Hindlimb muscle (tissue), 1 donor: ENCODE measurements at places on chromosomes 1 and 21. TPM values are rescaled to one million over a fixed set of nuclear protein-coding genes. Genes with fewer than 3 reads are reported as not detected.

Gene IVL
- 0.36 TPM for polyA plus RNA-seq

DNA sequence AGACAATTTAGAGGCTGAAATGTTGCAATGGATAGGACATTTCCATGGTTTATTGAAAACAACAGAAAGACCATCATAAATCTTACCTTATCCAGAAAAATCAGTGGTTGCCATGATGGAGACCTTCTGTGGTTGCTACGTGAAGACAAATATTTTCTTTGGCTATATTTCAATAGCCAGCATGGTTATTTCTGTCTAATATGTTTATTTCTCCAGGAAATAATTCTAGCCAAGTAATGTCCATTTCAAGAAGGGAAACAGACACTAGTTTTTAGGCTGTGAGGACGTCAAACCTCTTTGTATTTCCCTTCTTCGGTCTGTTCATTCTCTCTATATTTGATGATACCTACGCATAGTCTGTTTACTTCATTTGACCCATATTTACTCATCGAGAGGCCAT lies 49.2 kb upstream of the NFASC start:
- no peak for DNase-seq

GRCh38 chr1:46394108-46394871 lies at the start of gene FAAH:
TSS of gene FAAH (plus strand) at chr1:46394317. CDS start at chr1:46394349, 32 bp downstream.
- DNase-seq: peak; percentile 67

DNA sequence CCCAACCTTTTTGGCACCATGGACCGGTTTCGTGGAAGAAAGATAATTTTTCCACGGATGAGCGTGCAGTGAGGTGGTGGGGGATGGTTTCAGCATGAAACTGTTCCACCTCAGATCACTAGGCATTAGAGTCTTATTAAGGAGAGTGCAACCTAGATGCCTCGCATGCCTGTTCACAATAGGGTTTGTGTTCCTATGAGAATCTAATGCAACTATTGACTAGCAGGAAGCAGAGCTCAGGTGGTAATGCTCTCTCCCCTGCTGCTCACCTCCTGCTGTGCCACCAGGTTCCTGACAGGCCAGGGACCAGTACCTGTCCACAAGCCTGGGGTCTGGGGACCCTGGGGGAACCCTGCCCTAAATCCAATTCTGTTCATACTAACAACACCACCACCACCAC lies 377.8 kb downstream of the OLFM3 start:
- no peak for DNase-seq

Gene CBR3
- 2.1 TPM for polyA plus RNA-seq

Gene COL16A1
- 121 TPM for polyA plus RNA-seq

Gene PLPP3
- polyA plus RNA-seq: 127 TPM

Gene SYPL2
- 289 TPM for polyA plus RNA-seq

DNA sequence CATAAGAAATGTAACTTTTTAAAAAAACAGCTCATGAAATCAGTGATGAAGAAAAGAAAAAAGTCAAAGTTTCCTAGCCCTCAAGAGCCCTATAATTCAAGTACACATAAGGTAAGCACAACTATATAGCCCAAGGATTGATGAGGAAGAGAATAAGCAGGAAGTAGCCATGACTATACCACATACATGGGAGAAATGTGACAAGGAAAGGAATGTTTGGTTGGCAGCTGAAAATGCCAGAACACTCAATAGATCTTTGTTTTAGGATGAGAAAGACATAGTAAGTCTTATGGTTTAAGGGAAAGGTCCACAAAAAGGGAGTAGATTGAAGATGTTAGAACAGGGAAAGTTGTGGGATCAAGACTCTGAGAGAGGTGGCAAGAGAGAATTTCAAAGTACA lies 5.7 kb downstream of the DOCK7 start:
- DNase-seq: no peak

GRCh38 chr1:147236959-147237791 lies 5.3 kb upstream of the CHD1L start:
- no peak for DNase-seq

Gene SLC25A34
- polyA plus RNA-seq: 7.2 TPM

DNA sequence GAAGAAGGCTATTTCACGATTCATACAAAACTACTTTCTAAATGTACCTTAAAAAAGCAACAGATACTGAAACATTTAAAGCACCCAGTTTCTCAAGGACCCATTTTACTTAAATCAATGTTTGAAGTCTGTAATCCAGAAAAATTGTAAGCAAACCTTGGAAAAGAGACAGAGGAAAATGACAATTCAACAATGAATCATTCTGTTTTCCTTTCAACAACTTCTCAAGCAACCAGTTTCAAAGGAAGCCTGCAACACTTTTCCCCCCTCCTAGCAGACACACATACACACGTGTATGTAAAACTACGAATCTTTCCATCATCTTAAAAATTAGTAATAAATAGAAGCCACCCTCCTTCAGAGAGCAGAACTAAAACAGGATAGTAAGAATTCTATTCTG lies 1.2 kb downstream of the RERE start:
- DNase-seq: no peak

Gene DMBX1
- not detected for polyA plus RNA-seq

- DNase-seq: no peak
Measured at GRCh38 chr1:1833916-1834325, 55.7 kb upstream of the NADK start.

Gene ATP1A4
- 4.0 TPM for polyA plus RNA-seq

DNA sequence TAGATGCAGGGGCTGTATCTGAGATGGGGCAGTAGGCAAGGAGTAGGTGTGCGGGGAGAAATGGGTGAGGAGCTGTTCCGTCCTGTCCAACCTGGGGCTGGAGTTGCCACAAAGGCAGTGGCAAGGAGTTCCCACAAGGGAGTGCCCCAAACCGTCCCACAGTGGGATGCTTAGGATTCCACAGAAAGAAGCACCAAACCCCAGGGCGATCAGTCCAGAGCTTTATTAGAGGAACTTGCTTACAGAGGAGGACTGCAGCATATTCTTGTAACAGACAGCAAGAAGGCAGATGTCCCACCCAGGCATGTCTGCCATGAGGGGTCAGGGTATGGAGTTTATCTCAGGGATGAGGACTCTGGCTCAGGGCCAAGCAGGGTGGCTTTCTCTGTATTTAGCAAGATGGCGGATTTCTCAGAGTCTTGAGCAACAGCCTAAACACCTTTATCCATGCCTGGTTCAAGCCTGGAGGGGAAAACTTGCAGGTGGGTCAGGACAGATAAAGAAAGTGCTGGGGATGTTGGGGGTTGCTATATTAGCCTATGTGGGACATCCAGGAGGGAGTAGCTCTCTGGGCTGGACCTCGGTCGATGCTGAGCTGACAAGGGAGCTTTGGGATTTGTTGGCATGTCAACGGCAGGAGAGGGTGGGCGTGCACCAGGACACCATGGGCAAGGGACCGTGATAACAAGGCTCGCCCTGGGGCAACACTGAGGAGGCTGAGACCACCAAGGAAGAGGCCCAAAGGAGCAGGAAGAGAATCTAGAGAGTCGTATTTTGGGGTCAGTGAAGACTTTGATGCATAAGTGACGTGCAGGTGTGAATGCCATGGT lies 32.8 kb downstream of the OBSCN start:
- no peak for DNase-seq

GRCh38 chr1:153922972-153923925 lies at the start of gene GATAD2B:
TSS of gene GATAD2B (minus strand) at chr1:153922972. CDS start at chr1:153828347, 94,625 bp downstream.
- DNase-seq: peak; percentile 99

DNA sequence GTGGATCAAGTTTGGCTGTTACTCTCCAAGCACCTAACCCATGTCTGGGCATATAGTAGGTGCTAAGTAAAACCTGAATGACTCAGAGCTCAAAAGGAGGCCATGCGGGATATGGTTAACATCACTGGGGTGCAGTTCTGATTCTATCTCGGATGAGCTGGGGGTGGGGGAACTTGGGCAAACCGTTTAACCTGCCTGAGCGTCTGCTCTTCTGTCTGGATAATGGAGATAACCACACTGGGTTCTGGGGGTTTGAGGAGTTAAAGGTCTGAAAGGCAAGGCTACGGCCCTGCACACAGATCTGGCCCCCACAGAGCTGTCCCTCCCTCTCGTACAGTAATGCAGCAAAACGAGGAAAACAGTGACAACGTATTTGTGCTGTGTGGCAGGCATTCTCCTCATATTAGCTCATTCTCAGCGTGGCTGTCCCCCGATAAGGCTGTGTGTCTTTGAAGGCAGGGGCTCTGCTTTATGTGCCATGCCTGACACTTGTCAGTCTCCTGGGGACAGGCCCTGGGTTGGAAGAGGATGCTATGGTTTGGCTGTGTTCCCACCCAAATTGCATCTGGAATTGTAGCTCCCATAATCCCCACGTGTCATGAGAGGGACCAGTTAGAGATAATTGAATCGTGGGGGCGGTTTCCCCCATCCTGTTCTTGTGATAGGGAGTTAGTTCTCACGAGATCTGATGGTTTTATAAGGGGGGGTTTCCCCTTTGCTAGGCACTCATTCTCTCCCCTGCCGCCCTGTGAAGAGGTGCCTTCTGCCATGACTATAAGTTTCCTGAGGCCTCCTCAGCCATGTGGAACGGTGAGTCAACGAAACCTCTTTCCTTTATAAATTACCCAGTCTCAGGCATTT lies 6.8 kb upstream of the ALDH4A1 start:
- DNase-seq: no peak

Gene SLC44A3
- 4.6 TPM for polyA plus RNA-seq

Gene DNAH14
- 4.4 TPM for polyA plus RNA-seq

DNA sequence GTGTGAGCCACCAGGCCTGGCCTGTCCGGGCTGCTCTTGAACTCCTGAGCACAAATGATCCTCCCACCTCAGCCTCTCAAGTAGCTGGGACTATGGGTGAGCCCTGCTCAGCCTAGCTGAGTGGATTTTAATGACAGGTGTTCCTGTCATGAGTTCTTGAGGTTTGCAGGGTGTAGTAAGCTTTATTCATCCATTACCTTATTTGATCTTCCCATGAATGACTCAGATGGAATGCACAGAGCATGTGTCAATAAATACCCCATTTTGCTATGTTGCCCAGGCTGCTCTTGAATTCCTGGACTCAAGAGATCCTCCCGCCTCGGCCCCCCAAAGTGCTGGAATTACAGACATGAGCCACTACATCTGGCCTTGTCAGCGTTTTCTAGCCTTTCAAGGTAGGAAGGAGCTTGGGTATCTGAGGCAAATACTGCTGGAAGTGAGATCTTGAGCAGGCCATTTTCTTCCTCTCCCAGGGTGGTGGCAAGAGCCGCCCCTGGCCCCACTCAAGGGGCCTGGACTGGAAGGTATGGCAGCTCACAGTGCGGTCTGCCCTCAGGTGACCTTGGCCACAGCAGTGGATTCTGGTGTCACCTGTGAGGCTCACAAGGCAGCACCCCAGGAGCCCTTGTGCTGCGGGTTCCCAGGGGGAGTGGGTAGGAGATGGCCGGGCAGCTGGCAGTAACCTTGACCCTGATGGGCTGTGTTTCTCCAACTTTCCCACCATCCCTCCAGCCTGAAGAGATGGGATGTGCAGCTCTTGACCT lies 20.0 kb downstream of the PIK3CD start:
- no peak for DNase-seq

DNA sequence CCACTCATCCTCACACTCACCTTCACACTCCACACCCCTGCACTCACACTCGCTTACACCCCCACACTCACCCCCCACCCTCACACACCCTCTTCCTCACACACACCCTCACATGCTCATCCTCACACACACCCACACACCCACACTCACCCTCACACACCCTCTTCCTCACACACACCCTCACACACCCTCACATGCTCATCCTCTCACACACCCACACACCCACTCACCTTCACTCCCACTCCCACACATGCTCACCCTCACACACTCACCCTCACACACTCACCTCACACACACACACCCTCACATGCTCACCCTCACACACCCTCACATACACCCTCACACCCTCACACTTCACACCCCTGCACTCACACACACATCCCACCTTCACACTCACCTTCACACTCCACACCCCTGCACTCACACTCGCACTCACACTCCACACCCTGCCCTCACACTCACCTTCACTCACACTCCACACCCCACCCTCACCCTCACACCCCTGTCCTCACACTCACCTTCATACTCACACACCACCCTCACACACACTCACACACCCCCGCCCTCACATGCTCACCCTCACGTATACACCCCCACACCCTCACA lies 42.6 kb upstream of the EDN2 start:
- DNase-seq: no peak

- no peak for DNase-seq
Measured at GRCh38 chr1:240621249-240621648, 9.3 kb upstream of the GREM2 start.

Gene CCDC190
- polyA plus RNA-seq: 6.7 TPM

- DNase-seq: no peak
Measured at GRCh38 chr1:33122483-33123178, 41.7 kb downstream of the AZIN2 start.

Gene LAD1
- polyA plus RNA-seq: 17.8 TPM

DNA sequence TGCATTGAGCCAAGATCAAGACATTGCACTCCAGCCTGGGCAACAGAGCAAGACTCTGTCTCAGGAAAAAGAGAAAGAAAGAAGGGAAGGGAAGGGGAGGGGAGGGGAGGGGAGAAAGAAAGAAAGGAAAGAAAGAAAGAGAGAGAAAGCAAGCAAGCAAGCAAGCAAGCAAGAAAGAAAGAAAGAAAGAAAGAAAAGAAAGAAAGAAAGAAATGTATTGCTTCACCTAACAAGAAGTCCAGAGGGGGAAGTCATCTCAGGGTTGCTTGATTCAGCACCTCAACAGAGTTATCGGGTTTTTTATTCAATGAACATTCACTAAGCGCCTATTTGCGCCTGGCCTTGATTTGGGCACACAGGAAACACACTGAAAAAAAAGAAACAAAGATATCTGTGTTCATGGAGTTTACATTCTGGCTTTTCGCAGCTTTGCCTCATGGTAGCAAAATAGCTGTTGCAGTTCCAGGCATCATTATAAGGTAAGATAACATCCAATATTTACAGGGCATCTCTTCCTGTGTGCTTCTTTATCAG lies 8.2 kb upstream of the RCSD1 start:
- DNase-seq: no peak

DNA sequence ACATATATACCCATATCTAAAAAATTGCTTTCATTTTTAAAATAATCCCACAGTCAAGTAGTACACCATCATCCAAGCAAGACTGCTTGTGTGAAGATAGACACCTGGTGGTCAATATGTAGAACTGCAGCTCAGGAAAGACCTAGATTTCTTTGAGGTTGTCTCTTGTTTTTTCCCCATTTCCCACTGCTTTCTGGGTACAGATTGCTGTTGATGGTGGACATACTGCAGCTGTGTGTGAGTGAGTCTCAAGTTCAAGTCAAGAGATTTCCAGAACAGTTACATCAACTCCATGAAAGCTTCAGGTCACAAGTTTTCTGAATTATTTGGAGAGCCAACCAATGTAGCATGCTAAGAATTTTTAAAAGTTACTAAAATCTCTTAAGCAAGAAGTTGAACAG lies 306.4 kb downstream of the DUSP10 start:
- peak; percentile 42 for DNase-seq

DNA sequence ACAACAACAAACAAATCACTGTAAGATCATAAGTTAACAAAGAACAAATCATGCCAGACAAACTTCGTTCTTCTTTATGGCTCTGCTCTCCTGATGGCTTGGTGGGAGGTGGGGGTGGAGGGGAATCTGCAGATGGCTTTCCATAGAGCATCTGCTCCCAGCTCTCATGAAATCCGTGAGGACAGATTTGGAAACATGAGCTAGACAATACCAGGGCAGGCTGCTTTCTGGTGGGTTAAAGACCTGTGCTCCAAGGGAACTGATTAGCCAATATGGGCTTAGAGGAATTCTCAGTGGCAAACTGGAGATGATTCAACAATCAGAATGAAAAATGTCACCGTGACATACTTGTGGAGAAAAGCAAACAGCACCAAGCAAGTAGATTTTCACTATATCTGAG lies 69.4 kb upstream of the TLR5 start:
- no peak for DNase-seq

Gene TNFRSF8
- 0.34 TPM for polyA plus RNA-seq

- DNase-seq: peak; percentile 81
Measured at GRCh38 chr1:55931081-55931940, 648.1 kb downstream of the PLPP3 start.
